T-helper 1 cell (primary cell): ENCODE measurements at places on chromosomes 3 and 15.

- no peak for DNase-seq
Measured at GRCh38 chr15:58748040-58748851, 1.3 kb downstream of the ADAM10 start.

- DNase-seq, result peak; percentile 32
Measured at GRCh38 chr3:71478568-71478967, 105.0 kb downstream of the FOXP1 start.

GRCh38 chr15:63611177-63611576, 14.0 kb downstream of the FBXL22 start:
- no peak for DNase-seq

GRCh38 chr3:122350814-122351418, 25.9 kb downstream of the CSTA start:
- no peak for DNase-seq

GRCh38 chr3:129224984-129225393, 24.4 kb upstream of the COPG1 start:
- DNase-seq, result no peak

- DNase-seq, result no peak
Measured at GRCh38 chr3:132652640-132653270, 6.9 kb downstream of the ACAD11 start.

- no peak for DNase-seq
Measured at GRCh38 chr3:194274424-194275085, 76.6 kb downstream of the CPN2 start.

- DNase-seq, result no peak
Measured at GRCh38 chr15:91795235-91795634, 58.3 kb upstream of the SLCO3A1 start.

DNA sequence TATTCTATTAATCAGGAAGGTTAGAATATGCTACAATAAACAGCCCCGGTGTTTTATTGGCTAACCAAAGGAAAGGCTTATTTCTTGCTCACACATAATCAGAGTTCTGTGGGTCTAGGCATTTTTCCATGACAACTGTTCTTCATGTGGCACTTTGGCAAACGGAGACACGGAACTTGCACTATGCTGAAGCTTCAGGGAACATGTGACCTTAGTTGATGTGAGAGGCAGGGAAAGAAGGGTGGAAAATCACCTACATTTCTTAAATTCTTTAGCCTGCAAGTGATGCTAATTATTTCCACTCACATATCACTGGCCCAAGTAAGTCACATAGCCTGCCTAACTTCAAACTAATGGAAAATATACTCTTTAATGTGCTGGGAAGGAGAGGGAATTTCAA, 344.6 kb downstream of the SV2B start:
- no peak for DNase-seq

- no peak for DNase-seq
Measured at GRCh38 chr3:59103552-59103951, 53.7 kb upstream of the CFAP20DC start.

GRCh38 chr15:29921130-29921601, 98.9 kb upstream of the TJP1 start:
- no peak for DNase-seq

- DNase-seq, result no peak
Measured at GRCh38 chr15:23642413-23643044, 5.1 kb downstream of the MAGEL2 start.

DNA sequence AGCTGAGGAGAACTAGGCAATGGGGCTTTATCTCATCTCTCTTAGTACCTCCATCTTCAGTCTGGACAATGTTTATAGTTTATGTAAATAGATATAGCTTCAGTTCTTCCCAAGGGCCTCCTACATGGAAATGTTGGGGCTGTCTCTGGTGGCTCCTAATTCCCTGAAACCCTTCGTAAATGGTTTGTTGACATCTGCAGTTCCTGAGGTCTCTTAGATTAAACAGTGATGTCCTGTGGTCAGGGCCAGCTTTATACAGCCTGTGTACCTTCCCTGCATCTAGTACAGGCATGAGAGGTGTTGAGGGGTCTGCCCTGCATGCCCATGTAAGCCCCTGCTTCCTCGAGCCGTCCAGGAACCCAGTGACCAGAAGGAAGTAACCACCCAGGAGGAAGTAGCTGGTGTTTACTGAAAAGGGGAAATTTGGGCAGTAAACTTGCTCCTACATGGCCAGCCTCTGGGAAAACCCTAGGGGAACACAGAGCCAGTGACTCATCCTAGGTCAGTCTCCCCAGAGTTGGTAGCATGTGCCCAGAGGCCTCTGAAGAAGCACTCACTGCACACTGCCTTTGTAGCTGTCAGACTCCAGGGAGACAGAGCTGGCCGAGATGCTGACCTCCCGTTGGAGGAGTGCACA, 4.7 kb upstream of the TBC1D2B start:
- no peak for DNase-seq

DNA sequence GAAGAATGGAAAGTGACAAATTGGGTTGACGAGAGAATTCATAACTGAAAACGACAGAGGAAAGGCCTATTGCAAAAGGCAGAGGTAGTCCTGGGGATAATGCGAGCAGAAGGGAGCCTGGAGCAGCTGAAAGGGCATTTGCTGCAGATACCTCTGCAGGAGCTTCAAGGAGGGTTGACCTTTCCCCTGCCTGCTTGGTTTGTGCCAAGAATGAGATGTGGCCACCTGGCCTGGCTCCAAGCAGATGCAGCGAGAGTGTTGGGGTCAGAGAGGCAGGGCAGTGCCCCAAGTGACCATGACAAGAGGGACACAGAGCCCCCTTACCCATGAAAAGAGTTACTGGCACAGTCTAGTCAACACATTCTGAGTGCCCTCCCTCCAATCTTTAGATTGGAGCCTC, 43.5 kb downstream of the SLC41A3 start:
- no peak for DNase-seq

GRCh38 chr15:62439543-62440016, 274.5 kb upstream of the C2CD4B start:
- no peak for DNase-seq

GRCh38 chr15:100728371-100729201, 126.2 kb downstream of the ASB7 start:
- DNase-seq, result no peak
